ENCODE measurements at places on chromosomes 16 and 17. TPM values are rescaled to one million over a fixed set of nuclear protein-coding genes. Genes with fewer than 3 reads are reported as not detected.

DNA sequence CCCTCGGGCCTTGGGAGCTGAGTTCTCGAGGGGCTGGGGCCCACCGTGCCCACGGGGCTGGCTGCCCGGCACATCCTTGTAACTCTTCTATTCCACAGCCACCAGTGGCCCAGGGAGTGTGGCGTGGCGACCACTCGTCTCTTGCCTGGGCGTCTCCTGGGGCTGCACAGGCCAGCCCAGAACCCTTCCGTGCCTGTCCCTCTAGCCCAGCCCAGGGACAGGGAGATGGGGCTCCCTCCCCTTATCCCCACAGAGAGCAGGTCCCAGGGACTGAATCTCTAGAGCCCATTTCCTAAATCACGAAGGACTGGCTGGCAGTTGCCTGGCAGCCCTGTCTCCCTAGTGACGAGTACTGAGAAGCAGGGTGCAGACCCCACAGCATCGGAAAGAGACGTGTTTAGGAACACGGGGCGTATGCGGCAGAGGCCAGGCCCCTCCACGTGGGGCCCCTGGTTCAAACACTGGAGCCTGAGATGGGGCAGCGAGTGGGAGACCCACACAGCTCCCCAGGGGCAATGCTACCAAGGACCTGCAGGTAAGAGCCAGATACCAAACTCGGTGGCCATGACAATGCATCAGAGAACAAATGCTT is 51.0 kb downstream of the TIMM22 start:
- peaks cover 4% of the 10 kb centered on the region for H3K4me1 ChIP-seq
- no peak for DNase-seq
- no peak overlapping the region for H3K27ac ChIP-seq

DNA sequence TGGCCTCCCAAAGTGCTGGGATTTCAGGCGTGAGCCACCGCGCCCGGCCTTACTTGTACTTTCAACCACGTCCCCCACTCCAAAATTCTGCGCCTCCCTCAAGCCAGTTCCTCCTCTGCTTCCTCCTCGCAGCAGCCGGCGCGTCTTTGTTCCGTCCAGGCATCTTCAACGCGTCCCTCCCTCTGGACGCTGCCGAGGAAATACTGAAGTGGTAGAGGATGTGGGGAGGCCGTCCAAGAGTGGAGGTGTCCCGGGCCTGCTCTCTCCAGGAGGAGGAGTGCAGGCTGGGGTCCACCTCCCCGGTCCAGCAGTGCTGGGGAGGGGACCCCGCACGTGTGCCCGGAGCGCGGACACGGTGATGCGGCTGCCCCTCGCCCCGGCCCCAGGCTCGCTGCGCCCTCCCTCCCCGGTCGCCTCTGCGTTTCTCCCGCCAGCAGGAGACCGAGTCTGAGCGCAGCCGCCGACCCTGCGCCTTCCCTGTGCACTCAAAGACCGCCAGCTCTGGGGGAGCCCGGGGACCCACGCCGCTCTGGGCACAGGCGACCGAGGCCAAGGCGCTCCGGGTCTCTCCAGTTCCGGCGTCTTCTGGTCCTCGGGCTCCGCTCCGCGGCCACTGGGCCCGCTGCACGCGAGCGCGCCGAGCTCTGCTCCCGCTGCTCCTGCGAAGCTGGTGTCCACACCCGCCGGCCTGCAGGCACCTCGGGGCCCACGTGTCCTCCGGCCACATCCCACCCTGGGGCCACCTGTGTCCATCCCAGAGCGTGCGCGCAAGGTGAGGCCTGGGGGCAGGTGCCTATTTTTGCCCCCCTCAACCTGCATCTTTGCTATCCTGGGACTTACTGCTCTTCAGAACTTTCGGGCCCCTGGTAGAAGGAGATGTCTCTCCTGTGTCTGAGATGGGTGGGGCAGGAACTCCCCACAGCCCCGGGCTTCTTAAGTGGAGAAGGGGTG is 31.7 kb downstream of the OSBPL7 start:
- no peaks in the 10 kb centered on the region for H3K36me3 ChIP-seq
- H3K4me3 ChIP-seq: peak overlapping the region; percentile 57
- no peak overlapping the region for H3K27ac ChIP-seq
- peaks cover 48% of the 10 kb centered on the region for H3K27me3 ChIP-seq
- peaks cover 10% of the 10 kb centered on the region for H3K4me1 ChIP-seq

Gene RASD1
- total RNA-seq: 0.39 TPM

Gene OTOP3
- total RNA-seq: not detected

Gene PLA2G15
- total RNA-seq: 9.4 TPM

- no peak for DNase-seq
- no peaks in the 10 kb centered on the region for H3K36me3 ChIP-seq
- no peak overlapping the region for H3K27ac ChIP-seq
- no peaks in the 10 kb centered on the region for H3K4me1 ChIP-seq
- no peak overlapping the region for H3K4me3 ChIP-seq
Measured at GRCh38 chr17:13154398-13154797, 136.6 kb upstream of the ELAC2 start.

- peaks cover 23% of the 10 kb centered on the region for H3K4me1 ChIP-seq
- no peaks in the 10 kb centered on the region for H3K27me3 ChIP-seq
- no peak overlapping the region for H3K4me3 ChIP-seq
- no peak for DNase-seq
Measured at GRCh38 chr17:75074532-75074931, 13.2 kb upstream of the SLC16A5 start.

- no peak overlapping the region for H3K4me3 ChIP-seq
- no peaks in the 10 kb centered on the region for H3K27me3 ChIP-seq
- H3K27ac ChIP-seq: no peak overlapping the region
- H3K4me1 ChIP-seq: peaks cover 10% of the 10 kb centered on the region
- H3K36me3 ChIP-seq: peaks cover 16% of the 10 kb centered on the region
- no peak for DNase-seq
Measured at GRCh38 chr16:71781741-71782140, 26.9 kb downstream of the AP1G1 start.

DNA sequence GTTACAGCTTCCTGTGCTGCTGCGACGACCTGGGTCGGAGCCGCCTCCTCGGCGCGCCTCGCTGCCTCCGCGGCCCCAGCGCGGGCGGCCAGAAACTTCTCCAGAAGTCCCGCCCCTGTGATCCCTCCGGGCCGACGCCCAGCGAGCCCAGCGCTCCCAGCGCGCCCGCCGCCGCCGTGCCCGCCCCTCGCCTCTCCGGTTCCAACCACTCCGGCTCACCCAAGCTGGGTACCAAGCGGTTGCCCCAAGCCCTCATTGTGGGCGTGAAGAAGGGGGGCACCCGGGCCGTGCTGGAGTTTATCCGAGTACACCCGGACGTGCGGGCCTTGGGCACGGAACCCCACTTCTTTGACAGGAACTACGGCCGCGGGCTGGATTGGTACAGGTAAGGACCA is 746 bp downstream of the HS3ST2 start:
- H3K27ac ChIP-seq: no peak overlapping the region
- no peak for DNase-seq
- no peak overlapping the region for H3K4me3 ChIP-seq
- peaks cover 5% of the 10 kb centered on the region for H3K36me3 ChIP-seq
- H3K4me1 ChIP-seq: peaks cover 6% of the 10 kb centered on the region

DNA sequence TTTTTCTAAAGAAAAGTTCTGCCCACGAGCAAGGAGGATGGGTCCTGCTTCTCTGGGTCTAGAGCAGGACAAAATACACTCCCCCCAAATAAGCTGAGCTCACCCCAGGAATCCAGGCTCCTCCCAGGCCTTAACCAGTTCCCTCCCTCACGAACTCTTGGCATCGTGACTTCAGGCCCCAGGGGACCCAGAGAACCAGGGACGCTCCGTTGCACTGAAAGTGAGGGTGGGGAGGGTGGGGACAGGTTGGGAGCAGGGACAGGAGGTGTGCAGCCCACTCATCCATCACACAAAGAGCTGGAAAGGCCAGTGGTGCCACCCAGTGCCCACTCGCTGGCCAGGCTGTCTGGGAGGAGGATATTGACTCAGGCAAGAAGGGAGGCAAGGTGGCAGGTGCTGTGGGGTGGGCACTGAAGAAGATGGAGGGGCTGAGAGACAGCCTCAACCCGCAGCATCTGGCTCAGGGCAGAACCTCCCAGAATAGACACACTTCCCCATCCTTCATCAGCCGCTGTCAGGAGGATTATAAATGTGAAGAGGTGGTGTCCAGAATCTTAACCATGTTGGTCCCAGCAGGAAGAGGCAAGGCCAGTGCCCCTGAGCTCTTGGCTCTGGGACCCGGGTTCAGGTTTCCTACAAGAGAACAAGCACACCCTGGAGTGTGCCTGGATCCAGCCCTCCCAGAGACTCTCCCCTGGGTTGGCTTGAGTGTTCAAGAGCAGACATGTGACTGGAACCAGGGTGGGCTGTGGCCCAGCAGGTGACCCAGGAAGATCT is 67.9 kb upstream of the RPL38 start:
- no peak for DNase-seq
- no peak overlapping the region for H3K27ac ChIP-seq
- no peaks in the 10 kb centered on the region for H3K36me3 ChIP-seq

DNA sequence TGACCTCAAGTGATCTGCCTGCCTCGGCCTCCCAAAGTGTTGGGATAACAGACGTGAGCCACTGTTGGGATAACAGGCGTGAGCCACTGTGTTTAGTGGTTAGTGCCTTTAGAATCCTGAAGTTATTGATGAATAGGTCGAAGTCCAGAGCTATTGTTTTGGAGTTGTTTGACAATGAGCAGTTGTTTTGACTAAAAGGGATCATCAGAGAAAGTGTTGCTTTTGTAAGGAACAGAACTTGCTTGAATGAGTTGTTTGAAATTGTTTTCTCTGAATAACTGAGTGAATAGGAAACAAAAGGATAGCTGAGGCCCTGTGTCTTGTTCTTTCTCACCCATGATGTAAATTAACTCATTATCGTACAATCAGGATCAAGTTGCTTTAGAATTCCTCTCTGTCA is 46.6 kb downstream of the PRPSAP2 start:
- no peak overlapping the region for H3K4me3 ChIP-seq
- H3K27ac ChIP-seq: no peak overlapping the region
- peaks cover 56% of the 10 kb centered on the region for H3K36me3 ChIP-seq
- peaks cover 42% of the 10 kb centered on the region for H3K4me1 ChIP-seq
- DNase-seq: no peak
- no peaks in the 10 kb centered on the region for H3K27me3 ChIP-seq

DNA sequence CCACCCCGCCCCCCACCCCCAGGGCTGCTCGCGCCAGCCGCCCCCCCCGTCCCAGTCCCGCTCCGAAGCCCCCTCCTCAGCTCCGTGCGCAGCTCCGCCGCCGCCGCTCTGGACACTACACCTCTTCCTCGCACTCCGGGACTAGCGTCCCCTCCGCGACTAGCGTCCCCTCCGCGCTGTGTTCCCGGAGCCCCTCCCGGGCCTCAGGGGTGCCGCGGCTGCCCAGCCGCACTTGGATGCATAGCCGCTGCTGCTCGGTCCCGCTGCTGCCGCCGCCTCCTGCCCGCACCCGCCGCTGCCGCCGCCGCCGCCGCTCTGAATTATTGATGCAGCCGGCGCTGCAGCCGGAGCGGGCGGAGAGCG is at the start of gene CBLN1:
CBLN1 (minus strand) TSS at position 359 of the 363 bp plus-strand sequence. CDS start 373 bp downstream, outside the sequence.
- H3K4me1 ChIP-seq: peaks cover 5% of the 10 kb centered on the region
- peaks cover 4% of the 10 kb centered on the region for H3K36me3 ChIP-seq
- H3K4me3 ChIP-seq: peak within 1 kb of the TSS; percentile 52
- H3K27me3 ChIP-seq: peaks cover 69% of the 10 kb centered on the region

GRCh38 chr17:57424777-57425188 is 168.5 kb downstream of the MSI2 start:
- H3K4me1 ChIP-seq: peaks cover 15% of the 10 kb centered on the region
- no peak overlapping the region for H3K27ac ChIP-seq
- no peaks in the 10 kb centered on the region for H3K27me3 ChIP-seq

- no peaks in the 10 kb centered on the region for H3K27me3 ChIP-seq
- H3K4me1 ChIP-seq: peaks cover 41% of the 10 kb centered on the region
- DNase-seq: no peak
Measured at GRCh38 chr16:53090286-53090590, 35.4 kb downstream of the CHD9 start.

DNA sequence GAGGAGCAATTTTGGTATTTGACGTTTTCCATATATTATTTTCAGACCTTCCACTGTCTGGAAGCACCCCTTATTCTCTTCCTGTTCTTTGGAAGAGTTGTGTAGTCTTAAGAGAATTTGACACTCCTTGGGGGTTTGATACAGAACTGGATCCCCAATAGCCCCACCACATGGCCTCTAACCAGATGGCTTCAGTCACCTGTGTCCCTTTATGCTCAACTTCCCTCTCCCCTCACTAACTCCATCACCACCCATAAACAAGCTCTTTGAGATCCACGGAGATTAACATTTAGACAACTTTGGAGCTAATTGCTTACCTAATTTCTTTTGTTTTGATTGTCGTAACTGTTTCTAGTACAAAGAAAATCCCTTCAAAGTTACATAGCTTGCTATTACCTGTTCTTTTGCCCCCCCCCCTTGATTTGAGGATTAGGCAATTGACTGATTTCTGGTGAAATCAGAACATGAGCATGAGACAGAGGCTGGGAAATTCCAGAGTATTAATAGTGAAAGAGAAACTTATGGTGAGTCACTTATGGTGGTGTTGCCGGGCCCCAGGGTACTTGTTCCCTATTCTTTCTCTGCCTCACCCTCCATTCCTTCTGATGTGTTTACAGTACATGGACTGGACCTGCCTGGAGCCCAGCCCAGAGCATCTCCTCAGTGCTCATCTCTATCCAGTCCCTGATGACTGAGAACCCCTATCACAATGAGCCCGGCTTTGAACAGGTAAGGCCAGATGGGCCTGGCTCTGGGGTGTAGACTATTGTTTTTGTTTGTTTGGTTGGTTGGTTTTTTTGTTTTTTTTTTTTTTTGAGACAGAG is 7.5 kb downstream of the UBE2Z start:
- peak overlapping the region; percentile 85 for H3K27ac ChIP-seq
- peaks cover 81% of the 10 kb centered on the region for H3K36me3 ChIP-seq
- peak; percentile 38 for DNase-seq
- H3K4me1 ChIP-seq: peaks cover 51% of the 10 kb centered on the region
- peak overlapping the region; percentile 54 for H3K4me3 ChIP-seq

GRCh38 chr16:75801307-75801706 is 75.0 kb upstream of the CPHXL start:
- no peaks in the 10 kb centered on the region for H3K36me3 ChIP-seq
- H3K4me1 ChIP-seq: no peaks in the 10 kb centered on the region
- H3K27me3 ChIP-seq: peaks cover 3% of the 10 kb centered on the region
- H3K4me3 ChIP-seq: no peak overlapping the region
- H3K27ac ChIP-seq: no peak overlapping the region
- DNase-seq: no peak

- no peaks in the 10 kb centered on the region for H3K4me1 ChIP-seq
- H3K27me3 ChIP-seq: no peaks in the 10 kb centered on the region
- H3K27ac ChIP-seq: no peak overlapping the region
- no peak overlapping the region for H3K4me3 ChIP-seq
- H3K36me3 ChIP-seq: no peaks in the 10 kb centered on the region
Measured at GRCh38 chr16:13401641-13402040, 500.2 kb downstream of the SHISA9 start.

- peaks cover 12% of the 10 kb centered on the region for H3K4me1 ChIP-seq
- no peak overlapping the region for H3K4me3 ChIP-seq
- no peaks in the 10 kb centered on the region for H3K27me3 ChIP-seq
- H3K36me3 ChIP-seq: peaks cover 56% of the 10 kb centered on the region
- H3K27ac ChIP-seq: no peak overlapping the region
Measured at GRCh38 chr16:72098936-72099335, 5.3 kb downstream of the DHX38 start.

GRCh38 chr16:51508490-51509212 is 357.6 kb upstream of the SALL1 start:
- no peak overlapping the region for H3K4me3 ChIP-seq
- no peaks in the 10 kb centered on the region for H3K36me3 ChIP-seq
- no peak for DNase-seq
